ENCODE measurements at places on chromosomes 11 and 22.

DNA sequence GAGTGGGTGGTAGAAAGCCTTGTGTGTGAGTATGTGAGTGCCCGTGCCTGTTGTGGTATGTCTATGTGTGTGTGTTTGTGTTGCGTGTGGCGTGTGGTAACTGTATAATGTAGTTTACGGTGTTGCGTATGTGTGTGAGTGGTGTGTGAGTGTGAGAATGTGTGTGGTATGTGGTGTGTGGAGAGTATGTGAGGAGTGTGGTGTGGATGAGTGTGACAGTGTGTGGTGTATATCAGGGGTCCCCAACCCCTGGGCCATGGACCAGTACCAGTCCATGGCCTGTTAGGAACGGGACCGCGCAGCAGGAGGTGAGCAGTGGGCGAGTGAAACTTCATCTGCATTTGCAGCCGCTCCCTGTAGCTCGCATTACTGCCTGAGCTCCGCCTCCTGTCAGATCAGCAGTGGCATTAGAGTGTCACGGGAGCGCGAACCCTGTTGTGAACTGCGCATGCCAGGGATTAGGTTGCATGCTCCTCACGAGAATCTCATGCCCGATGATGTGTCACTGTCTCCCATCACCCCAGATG is 5.7 kb downstream of the UPK3A start:
- peak; percentile 92 for DNase-seq

GRCh38 chr11:125356797-125357196 is 139.3 kb downstream of the FEZ1 start:
- DNase-seq: no peak

- DNase-seq: peak; percentile 13
Measured at GRCh38 chr11:78941226-78941851, 366.7 kb upstream of the NARS2 start.

DNA sequence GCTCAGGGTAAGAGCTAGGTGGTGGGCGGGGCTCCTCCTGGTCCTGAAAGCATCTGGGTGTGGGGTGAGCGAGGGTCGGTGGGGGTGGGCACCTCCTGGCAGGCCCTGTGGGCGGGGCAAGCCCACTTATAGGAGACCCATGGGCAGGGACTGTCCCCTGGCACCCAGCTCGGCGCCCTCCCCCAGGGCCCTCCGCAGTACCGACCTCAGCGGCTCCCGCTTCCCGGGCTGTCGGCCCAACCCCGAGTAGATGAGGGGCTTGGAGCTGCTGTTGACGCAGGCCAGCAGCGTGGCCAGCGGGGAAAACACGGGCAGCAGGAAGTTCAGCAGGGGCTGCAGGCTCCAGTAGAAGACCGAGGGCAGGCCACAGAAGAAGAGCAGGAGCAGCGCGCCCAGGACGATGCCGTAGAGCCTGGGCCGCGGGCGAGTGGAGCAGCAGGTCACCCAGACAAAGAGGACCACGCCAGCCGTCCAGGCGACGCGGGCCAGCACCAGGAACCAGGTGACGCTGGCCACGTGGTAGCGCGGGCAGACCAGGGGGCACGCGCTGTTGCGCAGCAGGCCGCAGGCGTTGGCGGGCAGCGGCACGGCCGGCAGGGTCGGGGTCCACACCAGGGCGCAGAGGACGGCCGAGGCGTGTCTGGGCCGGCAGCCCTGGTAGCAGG is 663 bp downstream of the MRGPRG start:
- peak; percentile 7 for DNase-seq

DNA sequence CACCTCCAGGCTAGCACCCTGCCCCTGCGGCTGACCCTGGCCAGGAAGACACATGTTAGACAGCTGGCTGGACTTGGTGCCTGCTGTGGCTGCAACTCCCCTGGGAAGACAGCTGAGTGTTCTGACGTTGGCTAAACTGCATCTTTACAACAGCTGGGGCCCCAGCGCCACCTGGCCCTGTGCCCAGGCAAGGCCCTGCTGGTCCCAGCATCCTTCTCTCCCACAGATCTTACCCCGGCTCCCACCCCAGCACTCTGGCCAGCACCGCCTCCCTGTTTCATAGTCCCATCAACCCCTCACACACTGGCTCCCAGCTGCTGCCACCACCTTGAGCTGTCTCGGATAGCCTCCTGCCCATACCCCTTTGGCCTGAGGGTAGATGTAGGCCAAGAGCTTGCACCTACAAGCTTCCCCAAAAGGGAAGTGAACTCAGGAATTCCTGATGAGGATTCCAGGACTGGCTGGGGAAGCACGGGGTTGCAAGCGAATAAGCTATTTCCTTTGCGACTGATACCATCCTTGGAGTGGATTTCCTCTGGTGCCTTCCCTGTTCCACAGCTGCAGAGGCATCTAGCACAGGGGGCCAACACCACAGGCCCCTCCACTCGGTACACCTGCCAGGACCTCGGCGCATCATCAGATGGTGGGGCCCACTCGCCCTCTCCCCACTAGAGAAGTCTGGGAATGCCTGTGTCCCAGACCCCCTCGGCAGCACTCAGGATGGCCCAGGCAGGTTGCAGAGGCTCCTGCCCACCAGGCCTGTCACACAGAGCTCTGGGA is 28.5 kb downstream of the RSPH14 start:
- DNase-seq: no peak

GRCh38 chr11:12787847-12788246 is 113.6 kb downstream of the TEAD1 start:
- no peak for DNase-seq

- no peak for DNase-seq
Measured at GRCh38 chr11:19598456-19598855, 114.2 kb upstream of the NAV2 start.

GRCh38 chr22:44743247-44743646 is 9.1 kb upstream of the ARHGAP8 start:
- DNase-seq: no peak

GRCh38 chr22:30008401-30008800 is 71.9 kb upstream of the HORMAD2 start:
- DNase-seq: no peak

DNA sequence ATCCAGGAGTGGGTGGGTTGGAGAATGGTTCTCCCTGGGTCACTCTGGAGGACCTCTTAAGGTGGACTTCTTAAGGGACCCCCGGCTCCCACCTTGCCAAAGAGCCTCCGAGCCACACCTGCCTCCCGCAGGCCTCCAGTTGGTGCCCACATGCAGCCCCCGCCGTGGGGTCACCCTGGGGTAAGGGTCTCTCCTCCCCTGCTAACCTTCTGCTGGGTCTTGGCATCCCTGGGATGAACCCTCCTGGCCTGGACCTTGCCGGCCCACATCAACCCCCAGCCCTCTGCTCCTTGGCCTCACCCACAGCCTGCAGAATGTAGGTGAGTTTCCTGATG is 12.5 kb upstream of the MUC6 start:
- DNase-seq: no peak

DNA sequence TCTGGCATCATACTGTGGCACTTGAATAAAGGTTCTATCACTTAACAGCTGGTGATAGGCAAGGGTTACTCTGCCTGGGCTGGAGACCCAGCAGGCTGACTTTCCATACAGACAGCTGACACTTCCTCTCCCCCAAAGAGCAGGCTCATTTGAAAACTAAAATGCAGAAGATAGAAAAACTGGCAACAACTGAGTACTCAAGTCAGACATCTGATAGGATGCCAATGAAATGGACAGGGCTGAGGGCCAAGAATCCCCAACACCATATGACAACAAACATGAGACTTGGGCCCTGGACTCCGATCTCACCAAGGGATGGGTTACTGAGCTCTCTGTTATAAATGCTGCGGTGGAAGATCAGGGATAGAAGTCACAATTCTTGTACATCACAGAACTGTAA is 237.2 kb downstream of the LRRC4C start:
- DNase-seq: no peak

DNA sequence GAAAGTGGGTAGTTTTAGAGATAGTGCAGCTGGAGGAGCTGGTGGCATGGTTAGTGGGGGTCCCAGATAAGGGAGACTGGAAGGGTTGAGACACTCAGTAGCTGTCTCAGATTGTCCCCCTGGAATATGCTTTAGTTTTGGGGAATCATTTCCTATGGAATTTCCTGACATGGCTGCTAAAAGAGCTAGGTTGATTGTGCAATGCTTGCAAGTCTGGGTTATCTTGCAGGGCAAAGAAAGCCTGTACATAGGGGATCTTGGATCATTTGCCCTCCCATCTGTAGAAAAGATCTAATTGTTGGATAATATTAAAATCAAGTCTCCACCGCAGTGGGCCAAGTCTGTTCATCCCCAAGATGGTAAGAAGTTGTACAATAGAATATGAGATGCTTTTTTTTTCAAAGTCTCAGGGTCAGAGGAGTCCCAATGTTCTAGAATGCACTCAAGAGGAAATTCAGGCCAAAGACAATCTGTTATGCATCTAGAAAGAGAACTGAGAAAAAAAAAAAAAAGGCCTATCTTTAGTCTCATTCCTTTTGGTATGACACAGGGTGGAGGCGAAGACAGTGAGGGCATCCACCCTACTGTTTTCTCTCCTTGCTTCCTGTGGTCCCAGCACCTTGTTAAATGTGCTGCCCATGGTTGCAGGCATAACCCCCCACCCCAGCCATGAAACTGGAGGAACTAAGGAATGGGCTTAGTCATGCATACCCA is 20.2 kb downstream of the MS4A6E start:
- no peak for DNase-seq

DNA sequence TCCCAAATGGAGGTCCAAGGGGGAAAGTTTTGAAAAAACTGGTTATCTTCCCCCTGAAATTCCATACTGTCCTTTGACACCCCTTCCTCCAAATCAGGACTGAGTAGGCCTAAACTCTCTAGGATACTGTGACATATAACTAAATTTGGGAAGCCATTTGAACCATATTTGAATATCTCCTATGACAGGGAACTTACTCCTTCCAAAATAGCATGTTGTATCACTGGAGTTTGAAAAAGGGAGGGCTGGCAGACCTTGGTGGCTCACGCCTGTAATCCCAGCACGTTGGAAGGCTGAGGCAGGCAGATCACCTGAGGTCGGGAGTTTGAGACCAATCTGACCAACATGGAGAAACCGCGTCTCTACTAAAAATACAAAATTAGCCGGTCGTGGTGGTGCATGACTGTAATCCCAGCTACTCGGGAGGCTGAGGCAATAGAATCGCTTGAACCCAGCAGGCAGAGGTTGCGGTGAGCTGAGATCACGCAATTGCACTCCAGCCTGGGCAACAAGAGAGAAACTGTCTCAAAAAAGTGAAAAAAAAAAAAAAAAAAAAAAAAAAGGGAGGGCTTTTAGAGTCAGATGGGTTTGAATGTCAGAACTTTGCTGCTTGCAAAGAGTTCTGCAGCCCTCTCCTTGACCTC is 42.4 kb downstream of the PIK3C2A start:
- no peak for DNase-seq

DNA sequence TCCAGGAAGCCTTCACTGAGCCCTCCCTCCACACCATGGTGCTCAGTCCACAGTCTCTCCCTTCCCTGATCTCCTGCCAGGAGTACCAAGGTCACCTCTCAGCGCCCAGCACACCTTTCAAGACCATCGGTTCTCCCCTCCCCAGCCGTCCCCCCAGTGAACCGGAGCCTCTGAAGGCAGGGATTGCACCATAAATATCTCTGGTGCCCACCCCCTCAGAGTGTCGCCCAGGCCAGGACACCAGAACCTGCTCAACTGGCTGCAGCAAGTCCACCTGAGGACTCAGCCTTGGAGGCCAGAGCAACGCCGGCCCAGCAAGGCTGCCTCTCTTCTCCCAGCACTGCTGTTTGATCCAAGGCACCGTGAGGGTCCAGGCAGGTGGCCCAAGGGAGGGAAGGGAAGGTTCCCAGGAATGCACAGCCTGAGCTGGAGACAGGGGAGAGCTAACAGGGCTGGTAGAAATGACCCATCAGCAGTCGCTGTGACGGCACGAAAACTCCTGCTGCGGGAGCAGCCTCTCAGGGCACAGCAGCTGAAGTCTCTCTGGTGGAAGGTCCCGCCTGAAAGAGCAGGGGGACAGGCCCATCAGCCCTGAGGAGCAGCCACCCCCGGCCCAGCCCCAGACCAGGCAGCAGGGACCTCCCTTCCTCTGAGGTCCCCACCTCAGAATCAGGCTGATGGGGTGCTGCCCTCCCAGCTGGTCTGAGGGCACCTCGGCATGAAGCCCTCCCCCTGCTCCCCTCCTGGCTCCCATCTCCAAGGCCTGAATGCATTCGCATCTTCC is 80.3 kb downstream of the BUD13 start:
- no peak for DNase-seq

DNA sequence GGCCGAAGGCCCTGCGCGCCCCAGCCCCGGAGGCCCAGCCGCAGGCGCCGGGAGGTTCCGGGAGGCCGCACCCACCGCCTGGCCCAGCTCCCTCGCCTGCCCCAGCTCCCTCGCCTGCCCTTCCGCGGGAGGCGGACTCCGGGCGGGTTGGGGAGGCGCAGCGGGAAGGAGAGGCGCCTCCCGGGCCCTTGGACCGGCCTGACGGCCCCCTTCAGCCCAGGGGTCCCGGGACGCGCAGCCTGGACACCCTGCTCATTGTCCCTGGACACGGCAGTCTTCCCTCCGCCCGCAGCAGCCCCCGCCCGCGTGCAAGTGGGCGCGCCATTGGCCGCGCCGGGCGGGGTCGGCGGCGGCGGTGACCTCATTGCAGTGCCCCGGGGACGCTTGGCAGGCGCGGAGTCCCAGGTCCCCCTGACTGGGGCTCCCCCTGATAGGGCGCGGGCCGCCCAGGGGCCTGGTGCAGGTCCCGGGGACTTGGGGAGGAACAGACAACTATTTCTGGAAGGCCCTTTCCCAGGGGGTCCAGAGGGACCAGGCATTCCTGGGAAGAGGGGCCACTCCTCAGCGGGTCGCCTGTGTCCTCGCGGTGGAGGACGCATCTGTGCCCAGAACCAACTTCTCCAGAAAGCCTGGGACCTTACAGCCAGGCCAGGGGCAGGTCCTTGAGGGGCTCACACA is 501 bp downstream of the CD151 start:
- DNase-seq: no peak

GRCh38 chr11:61945191-61945590 is 5.0 kb upstream of the BEST1 start:
- DNase-seq: no peak

DNA sequence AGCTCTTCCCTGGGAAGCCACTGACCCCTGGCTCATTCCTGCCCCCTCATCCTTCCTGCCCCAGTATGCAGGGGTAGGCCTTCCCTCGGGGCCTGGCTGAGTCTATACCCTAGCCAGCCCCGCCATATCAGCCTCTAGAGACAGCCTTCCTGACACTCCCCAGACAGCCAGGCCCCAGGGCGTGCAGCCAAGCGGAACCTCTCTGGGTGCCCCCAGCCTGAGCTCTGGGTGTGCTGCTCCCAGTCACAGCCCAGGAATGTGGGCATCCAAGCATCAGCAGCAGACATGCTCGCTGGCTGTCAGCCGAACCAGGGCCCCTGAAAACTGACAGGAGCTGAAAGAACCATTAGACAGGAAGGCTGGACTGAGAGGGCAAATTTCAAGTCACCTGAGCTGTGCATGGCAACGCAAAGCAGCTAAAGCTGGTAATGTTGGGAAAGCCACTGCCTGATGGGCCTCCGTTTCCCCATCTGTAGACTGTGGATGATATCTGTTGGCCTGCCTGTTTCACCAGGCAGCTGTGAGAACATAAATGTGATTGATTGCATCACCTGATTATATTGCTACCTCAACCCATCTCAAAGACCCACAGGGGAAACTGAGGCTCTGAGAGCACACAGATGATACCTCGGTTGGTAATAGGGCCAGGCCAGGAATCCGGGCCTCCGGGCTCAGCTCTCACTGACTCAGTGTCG is 93.2 kb downstream of the LRRC32 start:
- no peak for DNase-seq

- DNase-seq: no peak
Measured at GRCh38 chr11:126332221-126332711, 23.2 kb upstream of the ST3GAL4 start.
